ENCODE measurements at places on chromosomes 3 and 15.

GRCh38 chr3:66572938-66573710, 72.3 kb upstream of the LRIG1 start:
- no peak for DNase-seq

- no peak for DNase-seq
These were observed 18.8 kb downstream of the AMOTL2 start for GRCh38 chr3:134355416-134355815.

GRCh38 chr3:40313975-40314860, 4.7 kb downstream of the EIF1B start:
- DNase-seq = no peak

DNA sequence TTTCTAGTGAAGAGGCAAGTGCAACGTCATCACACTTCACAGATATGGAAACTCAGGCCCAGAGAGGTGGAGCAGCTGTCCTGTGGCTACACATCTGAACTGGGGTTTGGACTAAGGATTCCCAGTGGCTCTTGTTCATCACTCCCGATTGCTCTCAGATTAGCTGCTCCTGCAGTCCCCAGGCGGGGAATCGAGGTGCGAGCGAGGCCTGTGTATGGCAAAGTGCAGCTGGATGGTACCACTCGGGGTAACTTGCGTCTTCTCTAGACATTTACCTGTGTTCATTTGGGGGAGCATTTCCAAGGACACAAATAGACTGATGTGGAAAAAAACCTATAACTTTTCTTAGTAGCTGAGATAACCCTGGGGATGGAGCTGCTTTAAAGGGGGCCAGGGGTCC, 45.9 kb upstream of the TRPM1 start:
- DNase-seq = no peak

GRCh38 chr3:107705046-107705445, 182.3 kb downstream of the BBX start:
- no peak for DNase-seq

DNA sequence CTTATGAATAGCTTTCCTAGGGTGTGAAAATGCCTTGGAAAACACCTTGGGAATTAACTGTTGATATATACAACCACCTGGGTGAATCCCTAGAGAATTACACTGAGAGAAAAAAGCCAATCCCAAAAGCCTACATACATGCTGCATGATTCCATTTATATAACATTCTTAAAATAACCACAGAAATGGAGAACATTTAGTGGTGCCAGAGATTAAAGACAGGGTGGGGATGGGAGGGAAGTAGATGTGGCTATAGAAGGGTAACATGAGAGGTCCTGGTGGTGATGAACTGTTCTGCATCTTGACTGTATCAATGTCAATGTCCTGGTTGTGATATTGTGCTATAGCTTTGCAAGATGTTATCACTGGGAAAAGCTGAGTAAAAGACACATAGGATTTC, 291.0 kb downstream of the CLSTN2 start:
- no peak for DNase-seq

DNA sequence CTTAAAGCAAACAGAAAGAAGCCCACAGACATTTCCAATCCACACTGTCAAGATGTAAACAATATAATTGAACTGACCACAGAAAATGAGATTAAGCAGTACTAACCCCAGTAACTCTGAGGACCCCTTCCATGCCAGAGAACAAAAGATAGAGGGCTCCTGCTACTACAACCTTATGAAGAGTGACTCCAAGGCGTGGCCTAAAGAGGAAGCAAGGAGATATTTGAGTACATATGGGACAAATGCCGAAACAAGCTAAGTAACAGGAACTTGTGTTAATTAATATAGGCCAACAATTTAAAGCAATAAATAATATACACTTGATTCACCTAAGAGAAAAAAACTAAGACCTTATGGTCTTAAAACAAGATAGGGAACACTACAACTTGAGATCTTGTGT, 25.0 kb upstream of the VPS39 start:
- DNase-seq = no peak

GRCh38 chr3:39540162-39540921, 72.9 kb downstream of the MOBP start:
- DNase-seq = no peak
